SIG-M5 (cell line): ENCODE measurements at places on chromosomes 11 and 22.

DNA sequence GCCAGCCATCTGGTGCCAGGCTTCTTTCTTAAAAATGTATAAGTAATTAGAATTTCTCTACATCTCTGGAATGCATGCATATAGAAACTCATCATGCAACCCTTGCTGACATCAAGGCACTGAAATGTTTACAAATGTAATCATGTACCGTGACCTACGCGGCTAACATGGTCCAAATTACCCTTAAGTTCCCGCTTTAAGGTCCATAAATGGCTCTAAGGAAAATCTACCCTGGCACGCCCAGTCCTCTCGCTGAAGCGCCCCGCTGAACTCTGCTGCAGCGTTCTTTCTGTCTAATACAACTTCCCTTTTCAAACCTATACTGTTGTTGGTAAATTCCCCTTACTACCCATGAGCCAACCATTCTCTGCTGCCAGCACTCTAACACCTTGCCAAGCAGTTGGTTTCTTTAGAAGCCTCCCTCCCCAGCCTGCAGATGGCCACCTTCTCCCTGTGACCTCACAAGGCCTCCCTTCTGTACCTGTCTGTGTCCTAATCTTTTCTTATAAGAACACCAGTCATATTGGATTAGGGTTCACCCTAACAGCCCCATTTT, 13.5 kb upstream of the HMOX1 start:
- no peak for DNase-seq

DNA sequence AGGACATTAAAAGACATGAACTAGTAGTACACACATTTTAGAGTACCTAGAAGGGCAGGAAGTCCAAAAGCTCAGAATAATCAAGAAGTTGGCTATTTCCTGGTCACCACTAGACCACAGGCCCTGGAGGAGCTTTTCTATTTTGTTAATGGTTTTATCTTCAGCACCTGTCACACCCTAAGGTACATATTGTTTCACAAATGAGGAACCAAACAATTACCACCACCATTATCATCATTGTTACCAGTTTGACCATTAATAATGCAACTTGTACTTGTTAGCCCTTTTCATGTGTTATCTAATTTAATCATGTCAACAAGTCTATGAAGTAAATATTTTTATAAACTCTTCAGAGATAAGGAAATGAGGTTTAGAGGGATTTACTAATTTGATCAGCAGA, 4.9 kb downstream of the MRPL48 start:
- no peak for DNase-seq

GRCh38 chr22:36565686-36566085, 36.7 kb upstream of the EIF3D start:
- DNase-seq, result no peak

- no peak for DNase-seq
These were observed 533.1 kb downstream of the ETS1 start for GRCh38 chr11:128053981-128054931.

GRCh38 chr11:765025-765801, 12.1 kb downstream of the GATD1 start:
- DNase-seq, result no peak

DNA sequence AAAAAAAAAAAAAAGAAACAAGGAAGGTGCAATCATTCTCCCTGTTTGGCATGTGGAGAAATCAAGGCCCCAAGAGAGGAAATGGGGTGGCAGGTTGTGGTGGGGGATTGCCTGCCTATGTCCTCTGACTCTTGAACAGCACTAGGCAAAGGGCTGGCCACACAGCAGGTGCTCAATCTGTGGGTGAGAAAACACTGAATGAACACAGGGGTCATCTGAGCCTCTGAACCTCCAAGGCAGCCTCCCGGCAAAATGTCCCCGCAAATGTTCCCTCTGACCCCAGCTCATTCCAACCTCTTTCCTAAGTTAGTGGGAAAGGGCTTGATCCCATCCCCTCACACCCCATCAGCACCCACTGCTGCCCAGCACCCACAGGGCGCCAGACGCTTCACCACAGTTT, 4.6 kb downstream of the PLA2G6 start:
- DNase-seq, result no peak

- no peak for DNase-seq
These were observed 36.5 kb downstream of the SYTL2 start for GRCh38 chr11:85774256-85775101.

DNA sequence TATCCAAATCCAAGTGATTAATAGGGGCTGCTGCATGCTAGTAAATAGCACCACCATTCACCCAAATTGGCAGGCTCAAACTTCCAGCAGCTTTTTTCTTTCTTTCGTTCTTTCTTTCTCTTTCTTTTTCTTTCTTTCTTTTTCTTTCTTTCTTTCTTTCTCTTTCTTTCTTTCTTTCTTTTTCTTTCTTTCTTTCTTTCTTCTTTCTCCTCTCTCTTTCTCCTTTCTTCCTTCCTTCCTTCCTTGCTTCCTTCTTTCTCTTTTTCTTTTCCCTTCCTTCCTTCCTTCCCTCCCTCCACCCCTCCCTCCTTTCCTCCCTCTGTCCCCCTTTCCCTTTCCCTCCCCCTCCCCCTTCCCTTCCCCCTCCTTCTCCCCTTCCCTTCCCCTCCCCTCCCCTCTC, 81.5 kb downstream of the PDE3B start:
- no peak for DNase-seq

GRCh38 chr11:66607126-66607834, 9.2 kb upstream of the RBM14 start:
- no peak for DNase-seq

DNA sequence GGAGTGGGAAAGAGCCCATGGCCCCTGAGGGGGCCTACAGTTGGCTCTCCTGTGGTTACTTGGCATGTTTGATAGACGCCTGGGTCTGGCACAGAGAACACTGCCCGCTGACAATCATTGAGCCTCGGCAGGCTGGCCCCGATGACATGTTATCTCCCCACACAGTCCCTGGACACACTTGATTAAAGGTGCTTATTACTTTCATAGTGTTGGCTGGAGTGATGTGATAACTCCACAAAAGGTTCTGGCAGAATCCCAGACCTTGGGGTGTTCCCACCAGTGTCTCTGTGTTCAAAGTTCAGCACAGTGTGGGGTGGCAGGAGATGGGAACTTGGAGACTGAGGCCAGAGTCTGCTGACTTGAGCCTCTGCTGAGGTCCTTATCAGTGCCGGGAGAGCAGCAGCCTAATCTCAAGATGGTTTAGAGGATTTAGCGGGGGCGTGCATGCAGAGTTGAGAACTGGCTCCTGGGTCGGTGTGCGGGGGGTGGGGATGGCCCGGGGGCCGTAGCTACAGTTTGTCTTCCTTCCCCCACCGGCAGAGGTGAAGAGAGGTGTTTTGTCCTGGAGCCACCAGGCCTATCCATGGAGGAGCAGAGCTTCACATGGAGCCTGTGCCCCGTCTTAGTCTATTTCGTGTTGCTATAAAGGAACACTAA, 22.5 kb downstream of the PARVB start:
- DNase-seq, result no peak

DNA sequence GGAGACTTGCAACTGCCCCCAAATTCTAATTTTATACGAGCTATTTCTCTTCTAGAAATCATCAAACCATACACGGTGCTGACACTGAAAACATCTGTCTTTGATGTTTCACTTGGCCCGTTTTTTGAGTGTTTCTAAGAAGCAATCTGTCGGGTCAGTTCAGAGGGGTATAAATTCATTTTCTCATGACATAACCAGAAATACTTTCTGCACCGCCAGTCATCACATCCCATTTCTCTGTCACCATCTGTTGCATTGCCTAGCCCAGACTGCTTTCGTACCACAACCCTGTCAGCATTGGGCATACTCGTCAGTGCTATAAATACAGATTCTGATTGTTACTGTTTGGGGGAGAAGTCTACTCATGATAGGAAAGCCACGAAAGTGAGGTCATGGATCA, 63.1 kb upstream of the CCDC90B start:
- no peak for DNase-seq

DNA sequence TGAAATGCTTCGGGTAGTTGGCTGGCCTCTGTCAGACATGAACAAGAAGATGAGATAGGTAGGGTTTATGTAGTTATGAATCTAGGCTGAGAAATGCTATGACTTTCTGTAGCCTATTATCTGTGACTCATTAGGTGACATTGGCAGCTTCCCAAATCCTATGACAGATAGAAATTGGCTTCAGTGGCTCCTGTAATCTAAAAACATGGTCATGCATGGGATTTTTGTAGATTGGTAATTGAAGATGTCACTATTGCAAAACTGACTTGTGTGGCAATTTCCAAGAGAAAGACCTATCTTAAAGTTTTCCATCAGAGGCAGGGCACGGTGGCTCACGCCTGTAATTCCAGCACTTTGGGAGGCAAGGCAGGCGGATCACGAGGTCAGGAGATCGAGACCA, 29.4 kb upstream of the GRIK4 start:
- no peak for DNase-seq

- DNase-seq, result no peak
These were observed 333 bp upstream of the CD3E start for GRCh38 chr11:118304227-118304567.

GRCh38 chr11:109390752-109391151, 31.2 kb upstream of the C11orf87 start:
- no peak for DNase-seq

DNA sequence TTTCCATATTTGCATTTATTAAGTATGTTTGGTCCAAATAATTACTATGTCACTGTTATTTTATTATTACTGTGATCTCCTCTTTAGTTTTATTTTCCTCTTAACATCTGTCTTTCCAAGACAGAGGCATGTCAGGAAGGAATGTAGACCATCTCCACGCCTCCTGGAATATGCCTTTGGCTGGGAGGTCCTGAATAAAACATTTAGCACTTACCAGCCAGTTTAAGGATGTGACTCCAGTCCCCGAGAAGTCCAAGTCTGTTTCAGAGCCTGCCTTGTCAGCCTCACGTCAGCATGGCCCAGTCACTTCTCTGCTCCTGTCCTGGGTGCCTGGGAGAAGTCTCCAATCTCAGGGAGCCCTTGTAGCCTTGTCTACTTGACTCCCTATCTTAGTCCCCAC, 74.5 kb downstream of the NCAM1 start:
- no peak for DNase-seq

DNA sequence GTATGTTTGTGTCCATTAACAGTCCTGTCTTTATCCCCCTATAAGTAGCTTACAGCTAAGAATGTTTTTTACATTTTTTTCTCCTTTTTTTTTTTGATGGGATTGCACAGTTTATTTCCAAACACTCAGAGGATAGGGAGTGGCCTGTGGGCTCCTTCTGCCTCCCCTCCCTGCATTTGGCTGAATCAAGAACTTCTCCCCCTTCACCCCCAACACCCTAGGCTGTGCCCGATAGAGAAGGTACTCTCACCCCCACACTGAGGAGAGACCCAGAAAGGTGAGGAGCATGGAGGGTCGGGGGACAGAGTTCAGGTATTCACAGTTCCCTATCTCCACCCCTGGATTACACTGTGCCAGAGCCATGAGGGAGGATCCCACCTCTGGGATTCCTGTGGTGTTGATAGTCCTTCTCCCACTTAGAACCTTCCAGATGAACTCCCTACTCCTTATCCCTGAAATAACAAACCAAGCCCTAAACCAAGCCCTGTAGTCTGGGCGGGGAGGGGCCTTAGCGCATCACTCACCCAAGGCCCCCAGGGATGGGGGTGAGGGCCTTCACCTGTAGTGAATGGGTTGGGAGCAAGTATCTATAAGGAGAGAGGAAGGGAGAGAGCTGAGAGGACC, 97.1 kb downstream of the ADAMTS15 start:
- DNase-seq, result no peak
